Endodermal cell (in vitro differentiated cells): ENCODE measurements at places on chromosomes 16 and 17. TPM values are rescaled to one million over a fixed set of nuclear protein-coding genes. Genes with fewer than 3 reads are reported as not detected.

The PRR35 gene
- 0.27 to 0.29 TPM in 2 of 3 replicates, not detected in the other for total RNA-seq

The YBX2 gene
- total RNA-seq, result 6.6 and 6.9 TPM in 2 replicates

The ZNF629 gene
- 14.6 to 36.9 TPM (median 33.3 TPM) in 3 replicates for total RNA-seq

The ACSM2B gene
- not detected in 3 replicates for total RNA-seq

- peak; percentile 84 for DNase-seq
Measured at GRCh38 chr17:32588982-32589381, 102.2 kb downstream of the CDK5R1 start.

DNA sequence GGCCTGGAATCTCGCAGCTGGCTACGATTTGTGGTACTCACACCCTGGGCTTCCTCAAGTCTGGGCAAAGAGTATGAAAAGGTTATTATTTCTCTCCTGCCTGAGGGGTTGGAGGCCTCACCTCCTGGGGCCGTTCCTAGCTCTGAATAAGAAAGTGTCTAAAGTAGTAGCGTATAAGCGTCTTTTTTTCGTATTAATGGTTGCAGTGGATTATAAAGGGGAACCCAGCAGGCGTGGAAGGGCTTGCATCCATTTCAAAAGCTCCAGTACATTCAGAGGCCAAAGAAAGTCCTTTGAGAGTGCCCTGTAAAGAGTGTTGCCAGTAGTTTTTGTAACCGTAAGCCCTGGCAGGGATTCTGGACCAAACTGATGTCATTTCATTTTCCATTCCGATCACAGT is 72.2 kb upstream of the MPHOSPH6 start:
- DNase-seq, result no peak

DNA sequence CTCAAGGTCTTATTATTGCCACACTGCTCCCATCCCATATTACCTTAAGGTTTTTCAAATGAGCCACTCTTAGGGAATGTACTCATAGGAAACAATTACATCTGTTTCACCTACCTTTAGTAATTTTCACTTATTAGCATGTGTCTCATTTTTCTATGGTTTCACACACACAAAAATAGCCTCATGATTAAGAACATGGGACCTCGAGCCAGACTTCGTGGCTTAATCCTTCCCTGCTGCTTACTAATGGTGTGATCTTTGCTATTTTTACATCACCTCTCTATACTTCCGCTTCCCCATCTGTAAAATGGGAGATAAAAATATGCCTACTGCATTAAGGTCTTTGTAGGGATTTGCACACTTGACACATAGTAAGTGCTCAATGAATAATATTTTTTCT is 38.5 kb downstream of the OTOA start:
- DNase-seq, result no peak

DNA sequence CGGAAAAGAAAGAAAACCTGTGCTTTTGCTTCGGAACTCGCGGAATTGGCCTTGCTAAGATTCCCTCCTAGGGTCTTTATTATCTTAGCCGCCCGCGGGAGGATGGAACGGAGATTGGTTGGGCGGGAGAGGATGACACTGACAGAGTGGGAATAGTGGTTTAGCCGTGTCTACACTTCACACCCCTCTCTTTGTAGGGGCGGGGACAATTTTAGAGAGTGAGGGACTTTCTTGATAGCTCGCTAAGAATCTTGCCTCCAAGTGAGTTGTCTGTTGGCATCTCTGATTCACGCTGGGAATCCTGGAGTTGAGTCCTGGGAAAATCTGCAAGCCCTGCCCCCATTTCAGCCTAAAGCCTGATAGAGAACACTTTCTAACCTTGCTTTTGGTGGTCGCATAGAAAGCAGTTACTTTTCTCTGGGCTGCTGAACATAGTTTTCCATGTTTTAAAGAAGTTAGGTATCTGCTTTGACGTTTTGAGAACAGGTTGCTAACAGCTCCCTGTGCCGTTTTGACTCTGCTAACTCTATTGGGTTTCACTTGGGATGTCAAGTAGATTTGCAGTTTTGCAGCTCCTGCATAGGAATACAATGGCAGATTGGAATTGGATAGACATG is 697 bp downstream of the NOL11 start:
- DNase-seq, result peak; percentile 82

DNA sequence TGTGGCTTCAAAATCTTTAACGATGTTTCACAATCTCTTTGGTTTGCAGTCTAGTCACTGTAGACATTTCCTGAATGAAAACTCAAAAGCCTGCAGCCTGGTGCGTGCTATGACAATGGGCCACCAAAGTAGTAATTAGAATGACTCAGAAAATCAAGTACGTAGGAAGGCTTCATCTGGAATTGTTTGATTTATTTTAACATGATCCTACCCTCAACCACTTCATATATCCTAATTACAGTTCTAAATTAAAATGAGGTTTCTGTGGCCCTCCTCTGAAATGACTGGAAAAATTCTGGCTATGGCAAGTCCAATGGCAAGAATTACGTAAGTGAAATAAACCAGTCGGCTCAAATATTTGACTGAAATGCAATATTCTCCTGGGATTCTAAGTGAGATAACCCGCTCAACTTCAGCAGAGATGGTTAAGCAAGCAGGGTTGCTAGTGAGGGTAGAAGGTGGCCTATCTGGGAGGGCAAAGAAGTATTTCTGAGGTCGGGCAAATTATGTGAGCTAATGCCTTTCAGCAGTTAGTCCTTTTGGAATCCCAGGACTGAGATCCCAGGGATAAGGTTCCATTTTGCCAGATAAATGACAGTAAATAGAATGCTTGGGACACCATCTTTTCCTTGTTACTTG is 145.6 kb upstream of the MYOCD start:
- no peak for DNase-seq

GRCh38 chr16:2163211-2163881 is 7.8 kb downstream of the TRAF7 start:
- DNase-seq, result no peak

DNA sequence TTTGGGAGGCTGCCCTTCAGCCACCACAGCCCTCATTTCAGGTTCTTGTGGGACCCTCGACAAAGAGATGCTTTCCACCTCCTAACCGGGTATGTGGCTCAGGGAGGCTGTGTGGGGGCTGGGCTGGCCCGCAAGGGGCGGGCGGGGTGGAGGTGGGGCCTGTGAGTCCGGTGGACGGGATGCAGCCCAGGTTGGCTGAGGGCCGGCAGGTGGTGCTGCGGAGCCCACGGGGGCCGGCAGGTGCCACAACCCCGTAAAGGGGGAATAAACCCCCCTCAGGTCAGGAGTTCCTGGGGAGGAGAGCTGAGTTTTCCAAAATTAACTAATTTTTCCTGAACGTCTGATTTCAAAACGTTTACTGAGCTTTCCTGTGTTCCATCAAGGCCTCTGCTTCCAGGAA is 4.9 kb upstream of the CIAO3 start:
- DNase-seq, result peak; percentile 92

GRCh38 chr17:76843703-76844484 is 24.3 kb upstream of the MGAT5B start:
- no peak for DNase-seq

- no peak for DNase-seq
Measured at GRCh38 chr16:64304396-64304795, 817.5 kb downstream of the CDH11 start.

GRCh38 chr16:57022445-57022844 is 33.1 kb downstream of the NLRC5 start:
- DNase-seq, result peak; percentile 37

- no peak for DNase-seq
Measured at GRCh38 chr17:62950067-62950466, 16.0 kb upstream of the TANC2 start.

GRCh38 chr16:50906454-50906853 is 164.6 kb downstream of the CYLD start:
- no peak for DNase-seq

DNA sequence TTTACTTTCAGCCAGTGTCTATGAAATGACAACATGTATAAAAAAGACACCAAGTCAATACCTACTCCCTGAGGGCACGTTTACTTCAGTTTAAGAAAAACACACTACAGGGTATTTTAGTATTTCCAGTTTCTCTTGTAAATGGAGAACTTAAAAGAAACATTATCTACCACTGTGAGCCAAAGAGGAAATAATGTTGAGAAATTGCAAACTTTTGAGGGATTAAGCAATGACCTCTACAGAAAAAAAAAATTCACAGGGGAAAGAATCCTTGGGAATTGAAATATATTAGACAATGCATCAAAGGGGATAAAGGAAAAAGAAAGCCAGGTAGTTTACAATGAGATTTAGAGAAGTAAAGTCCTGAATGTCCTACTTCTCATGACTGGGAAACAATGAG is 126.0 kb downstream of the KCNJ2 start:
- DNase-seq, result no peak

DNA sequence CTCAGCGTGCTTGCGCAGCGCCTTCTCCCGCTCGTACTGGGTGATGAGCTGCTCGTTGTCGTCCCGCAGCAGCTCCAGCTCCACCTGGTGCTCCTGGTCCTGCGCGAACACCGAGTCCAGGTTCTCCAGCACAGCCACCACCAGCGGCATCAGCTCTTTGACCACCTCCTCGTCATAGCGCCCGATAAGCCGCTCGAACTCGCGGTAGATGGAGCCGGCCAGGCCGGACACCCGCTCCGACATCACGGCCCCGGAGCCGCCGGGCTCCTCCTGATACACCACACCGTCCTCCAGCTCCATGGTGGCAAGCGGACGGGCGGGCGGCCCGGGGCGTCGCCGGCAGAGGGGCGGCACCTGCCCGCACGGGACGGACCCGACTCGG is 320 bp downstream of the SPAG9 start:
- no peak for DNase-seq

- peak; percentile 82 for DNase-seq
Measured at GRCh38 chr17:45006927-45007461, 38.9 kb upstream of the C1QL1 start.

DNA sequence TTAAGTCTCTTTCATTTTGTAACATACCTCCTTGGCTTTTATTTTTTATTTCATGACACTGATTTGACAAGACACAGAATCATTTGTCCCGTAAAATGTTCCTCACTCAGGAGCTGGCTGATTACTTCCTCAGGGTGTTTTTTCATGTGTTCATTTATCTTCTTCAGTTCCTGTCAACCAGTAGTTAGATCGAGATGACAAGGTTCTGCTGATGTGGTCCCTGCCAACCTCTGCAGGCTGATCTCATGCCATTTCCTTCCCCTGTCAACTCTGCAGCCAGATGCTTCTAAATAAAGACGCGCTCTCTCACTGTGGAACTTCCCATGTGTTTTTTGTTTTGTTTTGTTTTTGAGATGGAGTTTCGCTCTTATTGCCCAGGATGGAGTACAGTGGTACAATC is 8.1 kb upstream of the CXCL16 start:
- no peak for DNase-seq

DNA sequence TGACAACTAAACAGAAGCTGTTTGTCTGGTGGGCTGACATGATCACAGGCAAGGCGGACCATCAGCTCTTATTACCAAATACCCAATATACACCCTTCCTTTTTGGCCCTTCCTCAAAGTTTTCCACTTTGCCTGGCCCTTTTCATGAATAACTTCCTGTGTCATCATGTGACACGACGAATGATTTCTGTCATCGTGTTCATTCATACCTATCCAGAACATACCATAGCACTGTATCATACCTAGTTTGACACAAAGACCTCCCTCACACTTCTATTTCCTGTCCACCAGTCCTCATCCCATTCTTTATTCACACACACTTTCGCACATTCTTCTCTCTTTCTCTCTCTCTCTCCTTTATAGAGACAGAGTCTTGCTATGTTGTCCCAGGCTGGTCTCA is 131.8 kb downstream of the STX8 start:
- DNase-seq, result no peak

GRCh38 chr16:12678983-12679382 is 124.7 kb downstream of the CPPED1 start:
- DNase-seq, result no peak

- no peak for DNase-seq
Measured at GRCh38 chr17:77957235-77957856, 1.2 kb upstream of the TNRC6C start.

DNA sequence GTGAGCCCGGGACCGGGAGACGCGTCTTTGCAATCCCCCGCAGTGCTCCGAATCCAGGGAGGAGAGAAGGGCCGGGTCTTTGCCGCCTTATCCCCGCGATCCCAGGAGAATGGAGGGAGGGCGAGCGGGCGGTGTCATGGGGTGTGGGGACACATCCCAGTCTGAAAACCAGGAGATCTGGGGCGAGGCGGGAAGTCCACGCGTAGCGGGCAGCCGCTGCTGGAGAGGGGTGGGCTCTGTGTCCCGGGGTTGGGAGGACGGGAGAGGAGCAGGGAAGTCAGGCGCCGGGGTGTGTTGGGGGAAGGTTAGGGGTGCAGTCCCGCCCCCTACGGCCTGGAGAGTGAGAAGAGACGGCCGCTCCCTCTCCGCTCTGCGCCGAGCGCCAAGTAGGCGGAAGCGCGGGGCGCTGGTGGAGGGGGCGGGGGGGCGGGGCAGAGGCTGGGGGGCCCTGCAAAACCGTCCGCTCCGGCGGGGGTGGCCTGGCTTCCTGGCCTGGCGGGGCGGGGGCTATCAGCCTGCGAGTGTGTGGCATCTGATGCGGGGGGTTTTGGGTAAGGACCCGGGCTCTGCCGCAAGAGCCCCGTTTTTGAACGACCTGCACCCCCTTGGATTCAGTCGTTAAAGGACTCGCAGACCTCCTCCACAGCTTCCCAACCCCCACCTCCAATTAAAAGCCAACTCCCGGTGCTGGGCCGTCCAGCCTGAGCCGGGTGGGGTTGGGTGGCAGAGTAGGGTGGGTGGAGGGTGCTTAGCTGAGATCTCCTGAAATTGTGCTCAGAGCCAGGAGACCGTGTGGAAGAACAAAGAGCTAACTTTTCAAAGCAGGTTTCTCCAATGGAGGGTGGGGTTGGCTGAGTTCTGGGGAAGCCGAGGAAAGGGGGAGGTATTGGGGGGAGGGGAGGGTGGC is 654 bp downstream of the LASP1 start:
- DNase-seq, result no peak

DNA sequence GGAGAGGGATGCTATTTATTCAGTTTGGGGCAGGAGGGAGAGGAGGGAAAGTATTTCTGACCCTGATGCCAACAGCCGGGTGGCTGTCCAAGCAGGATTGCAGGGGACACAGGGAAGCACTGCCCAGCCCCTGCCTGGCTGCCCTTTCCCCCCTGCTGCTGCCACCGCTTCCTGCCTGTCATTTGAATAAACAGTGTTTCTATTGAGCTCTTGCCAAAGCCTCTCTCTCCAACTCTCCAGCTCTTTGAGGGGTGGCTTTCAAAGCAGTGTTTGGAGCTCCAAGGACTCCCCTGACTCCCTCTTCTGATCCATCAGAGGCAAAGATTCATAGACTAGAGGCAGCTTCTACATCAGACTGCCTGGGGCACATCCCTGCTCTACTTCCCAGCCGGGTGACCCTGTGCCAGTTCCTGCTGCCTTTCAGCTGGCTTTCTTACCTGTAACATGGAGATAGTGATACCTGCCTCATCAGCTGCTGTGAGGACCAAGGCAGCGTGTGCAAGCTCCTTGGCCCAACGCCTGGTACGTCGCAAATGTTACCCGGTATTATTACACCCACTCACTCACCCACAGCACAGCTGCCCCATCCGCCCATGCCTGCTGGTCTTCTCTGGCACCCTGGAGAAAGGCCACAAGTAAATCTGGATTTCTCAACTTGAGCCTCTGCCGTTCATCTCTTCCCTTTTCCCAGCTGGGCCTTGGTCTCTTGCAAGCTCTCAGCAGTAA is 9.5 kb downstream of the PROCA1 start:
- DNase-seq, result no peak
